NCI-H446 (cell line): ENCODE measurements at places on chromosomes 4 and X.

GRCh38 chrX:74458736-74459135 lies 37.4 kb downstream of the SLC16A2 start:
- no peak for DNase-seq

- DNase-seq: no peak
Measured at GRCh38 chr4:183312841-183313240, 7.2 kb downstream of the CLDN22 start.

DNA sequence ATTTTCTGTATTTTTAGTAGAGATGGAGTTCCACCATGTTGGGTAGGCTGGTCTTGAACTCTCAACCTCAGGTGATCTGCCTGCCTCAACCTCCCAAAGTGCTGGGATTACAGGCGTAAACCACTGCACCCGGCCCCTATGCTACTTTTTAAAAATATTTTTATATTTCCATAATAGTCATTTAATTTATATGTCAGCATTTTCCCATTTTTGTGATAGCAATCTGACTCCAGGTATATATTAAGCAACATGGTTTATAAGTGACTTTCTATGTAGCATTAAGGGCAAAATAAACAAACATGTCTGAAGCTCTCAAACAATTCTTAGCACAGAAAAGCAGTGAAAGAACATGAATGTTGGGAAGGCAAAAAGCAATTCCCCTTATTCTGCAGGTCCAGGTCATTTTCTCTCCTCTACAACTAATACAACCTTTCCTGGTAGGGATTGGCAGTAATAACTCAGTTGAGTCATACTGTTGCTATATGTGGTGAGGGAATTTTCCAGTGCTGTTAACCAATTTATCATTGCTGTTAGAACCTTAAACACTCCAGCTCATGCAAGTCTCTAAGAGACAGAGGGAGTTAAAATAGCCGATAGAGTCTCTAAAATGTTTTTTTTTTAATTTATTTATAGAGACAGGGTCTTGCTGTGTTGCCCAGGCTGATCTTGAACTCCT lies 24.0 kb downstream of the SMIM14 start:
- no peak for DNase-seq

DNA sequence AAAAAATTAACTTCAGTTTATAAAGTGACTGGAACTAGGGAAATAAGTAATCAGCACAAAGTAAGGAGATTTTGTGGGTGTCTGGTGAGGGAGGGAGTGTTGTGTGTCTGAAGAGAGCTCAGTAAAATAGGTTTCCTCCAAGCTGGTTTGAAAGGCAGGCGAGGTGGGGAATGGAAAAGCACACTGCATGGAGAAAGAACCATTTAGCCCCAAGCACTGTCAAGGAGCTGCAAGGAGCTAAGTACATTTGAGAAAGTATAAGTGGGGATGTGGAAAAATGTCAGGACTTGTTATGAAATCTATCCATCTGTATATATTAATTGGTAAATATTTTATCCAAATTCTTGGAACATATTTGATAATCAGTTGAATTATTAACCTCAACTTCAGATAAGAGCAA lies 956 bp downstream of the C4orf51 start:
- DNase-seq: no peak

GRCh38 chrX:12405306-12405705 lies 267.0 kb downstream of the FRMPD4 start:
- no peak for DNase-seq

- no peak for DNase-seq
Measured at GRCh38 chr4:111793433-111794091, 351.7 kb upstream of the FAM241A start.

DNA sequence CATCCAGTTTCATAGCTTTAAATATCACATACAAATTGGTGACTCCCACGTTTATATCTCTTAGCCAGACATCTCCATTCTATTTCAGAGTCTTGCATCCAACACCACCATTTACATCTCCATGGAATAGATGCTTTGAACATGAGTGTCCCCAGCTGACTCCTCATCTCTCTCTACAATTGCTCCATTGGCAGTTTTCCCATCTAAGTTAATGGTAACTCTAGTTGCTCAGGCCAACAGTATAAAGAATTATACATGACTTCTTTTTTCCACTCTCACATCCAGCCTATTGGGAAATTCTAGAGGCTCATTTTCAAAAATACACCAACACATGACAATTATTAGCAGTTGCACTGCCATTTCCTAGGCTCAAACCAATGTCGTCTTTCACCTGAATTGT lies 388.2 kb downstream of the STIM2 start:
- DNase-seq: no peak

DNA sequence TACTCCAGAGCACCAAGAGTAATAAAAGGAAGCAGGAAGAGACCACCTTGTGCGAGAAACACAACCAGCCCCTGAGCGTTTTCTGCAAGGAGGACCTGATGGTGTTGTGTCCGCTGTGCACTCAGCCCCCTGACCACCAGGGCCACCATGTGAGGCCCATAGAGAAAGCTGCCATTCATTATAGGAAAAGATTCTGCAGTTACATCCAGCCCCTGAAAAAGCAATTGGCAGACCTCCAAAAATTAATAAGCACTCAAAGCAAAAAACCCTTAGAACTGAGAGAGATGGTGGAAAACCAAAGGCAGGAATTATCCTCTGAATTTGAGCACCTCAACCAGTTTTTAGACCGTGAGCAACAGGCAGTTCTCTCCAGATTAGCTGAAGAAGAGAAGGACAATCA lies 5.7 kb downstream of the TRIM75 start:
- no peak for DNase-seq

- DNase-seq: no peak
Measured at GRCh38 chr4:165866019-165866650, 6.9 kb upstream of the TLL1 start.

DNA sequence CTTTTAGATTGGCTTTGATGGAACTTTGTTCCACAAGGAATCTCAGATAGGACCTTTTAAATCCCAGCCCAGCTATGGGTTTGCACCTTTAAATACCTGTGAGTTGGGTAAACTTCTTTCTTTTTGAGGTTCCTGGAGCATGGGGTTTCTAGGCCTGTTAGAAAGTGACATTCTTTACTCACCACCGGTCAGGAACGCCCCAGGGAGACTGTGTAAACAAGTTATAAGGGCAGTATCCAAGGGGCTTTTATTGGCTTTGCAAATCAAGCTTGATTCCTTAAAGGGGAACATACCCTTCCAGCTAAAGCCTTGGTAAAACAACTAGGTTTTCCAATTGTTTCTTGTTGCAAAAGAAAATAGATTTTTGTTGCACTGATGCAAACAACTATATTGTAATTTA lies 93.4 kb downstream of the TENT5D start:
- DNase-seq: no peak

DNA sequence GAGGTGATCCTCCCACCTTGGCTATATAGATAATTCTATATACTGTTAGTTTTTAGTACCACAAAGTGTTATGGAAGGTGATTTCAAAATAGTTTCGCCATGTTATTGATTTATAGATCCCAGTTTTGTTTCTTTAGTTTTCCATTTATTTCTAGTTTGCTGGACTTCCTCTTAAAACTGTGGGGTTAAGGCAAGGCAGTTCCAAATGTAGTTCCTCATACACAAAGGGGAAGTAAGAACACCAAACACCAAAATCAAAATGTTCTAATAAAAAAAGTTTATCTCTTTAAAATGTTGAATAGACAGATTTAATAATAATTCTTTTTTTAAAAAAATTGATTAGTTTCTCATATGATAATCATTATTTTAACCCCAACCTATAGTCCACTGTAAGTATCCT lies 6.8 kb upstream of the CISD2 start:
- no peak for DNase-seq

GRCh38 chr4:139822391-139822790 lies 156.8 kb downstream of the MGST2 start:
- no peak for DNase-seq
